ENCODE measurements at places on chromosomes 1 and 21. TPM values are rescaled to one million over a fixed set of nuclear protein-coding genes. Genes with fewer than 3 reads are reported as not detected.

DNA sequence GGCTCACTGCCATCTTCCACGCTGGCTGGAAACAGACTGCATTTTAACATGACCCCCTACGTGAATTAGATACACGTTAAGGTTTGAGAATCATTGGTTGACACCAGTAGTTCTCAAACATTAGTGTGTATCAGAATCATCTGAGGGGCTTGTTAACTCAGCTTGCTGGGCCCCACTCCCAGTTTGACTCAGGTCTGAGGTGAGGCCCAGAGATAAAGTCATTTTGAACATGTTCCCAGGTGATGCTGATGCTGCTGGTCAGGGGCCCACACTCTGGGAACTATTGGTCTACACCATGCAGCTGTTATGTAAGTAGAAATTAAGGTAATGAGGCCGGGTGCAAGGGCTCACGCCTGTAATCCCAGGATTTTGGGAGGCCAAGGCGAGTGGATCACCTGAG, 1.3 kb downstream of the LSM10 start:
- peaks cover 8% of the 10 kb centered on the region for H3K36me3 ChIP-seq
- no peak overlapping the region for H3K4me3 ChIP-seq

DNA sequence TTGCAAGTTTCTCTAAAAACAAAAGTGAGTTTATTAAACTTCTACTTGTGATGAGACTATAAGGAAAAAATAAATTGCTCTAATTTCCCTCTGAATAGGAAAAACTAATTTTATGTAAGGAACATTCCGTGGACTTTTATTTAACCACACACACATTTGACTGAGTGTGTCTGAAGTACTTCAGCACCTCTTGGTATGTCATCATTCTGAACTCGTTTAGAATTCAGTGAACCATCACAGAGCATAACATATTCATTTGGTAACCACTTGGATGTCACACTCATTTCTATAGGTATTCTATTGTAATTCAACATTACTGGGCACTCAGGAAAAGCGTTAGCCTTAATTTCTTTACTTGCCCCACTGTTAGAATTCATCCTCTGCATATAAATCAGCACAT, 79.1 kb downstream of the RGS21 start:
- H3K4me3 ChIP-seq = no peak overlapping the region
- H3K27me3 ChIP-seq = no peaks in the 10 kb centered on the region
- no peaks in the 10 kb centered on the region for H3K4me1 ChIP-seq
- peak; percentile 23 for DNase-seq
- H3K27ac ChIP-seq = no peak overlapping the region

GRCh38 chr1:48784301-48784700, 7.6 kb upstream of the BEND5 start:
- H3K36me3 ChIP-seq = no peaks in the 10 kb centered on the region
- H3K4me3 ChIP-seq = no peak overlapping the region
- no peak overlapping the region for H3K27ac ChIP-seq

DNA sequence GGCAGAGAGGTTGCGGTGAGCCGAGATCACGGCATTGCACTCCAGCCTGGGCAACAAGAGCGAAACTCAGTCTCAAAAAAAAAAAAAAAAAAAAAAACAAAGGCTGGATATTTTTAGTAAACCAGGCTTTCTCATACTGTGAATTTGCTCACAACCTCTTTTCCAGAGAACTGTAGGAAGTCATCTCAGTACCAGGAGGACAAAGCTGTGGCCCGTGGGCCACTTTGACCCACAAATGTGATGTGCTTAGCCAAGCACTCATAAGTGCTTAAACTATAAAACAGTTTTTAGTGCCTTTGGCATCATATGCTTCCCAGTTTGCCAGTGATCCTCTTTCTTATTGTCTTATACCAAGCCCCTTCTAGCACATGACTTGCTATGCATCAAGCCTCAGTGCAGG, 46.5 kb downstream of the RNF11 start:
- no peak overlapping the region for H3K27ac ChIP-seq
- H3K4me1 ChIP-seq = no peaks in the 10 kb centered on the region

DNA sequence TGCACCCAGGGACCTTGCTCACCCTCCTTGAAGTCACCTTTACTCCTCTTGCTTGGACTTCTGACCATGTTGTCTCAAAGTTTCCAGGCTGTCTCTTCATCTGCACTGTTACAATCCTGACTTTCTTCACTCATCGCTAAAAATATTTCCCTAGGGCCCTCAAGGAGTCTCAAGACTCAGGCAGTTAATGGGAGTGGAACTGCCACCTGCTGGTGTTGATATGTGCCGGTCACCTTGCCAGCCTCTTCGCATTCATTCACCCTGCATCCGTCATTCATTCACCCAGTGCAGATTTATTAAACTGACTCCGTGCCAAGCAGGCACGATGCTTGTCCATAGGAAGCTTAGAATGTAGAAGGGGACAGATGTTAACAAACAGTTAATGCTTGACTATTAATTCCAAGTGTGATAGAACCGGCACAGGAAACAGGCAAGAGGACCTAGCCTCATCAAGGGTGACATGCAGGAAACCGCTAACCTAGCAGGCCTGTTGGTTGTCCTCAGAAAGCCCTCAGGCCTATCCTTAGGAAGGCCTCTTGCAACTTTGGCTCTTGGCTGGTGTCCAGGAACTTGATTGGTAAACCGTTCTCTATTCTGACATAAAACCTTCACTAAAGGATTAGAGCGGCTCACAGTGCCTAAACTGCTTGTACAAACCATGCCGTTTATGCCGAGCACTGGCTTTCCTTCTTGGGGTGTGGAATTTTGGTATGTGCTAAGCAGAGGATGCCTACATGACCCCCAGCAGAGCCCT, 342.2 kb downstream of the CAMTA1 start:
- H3K27me3 ChIP-seq = no peaks in the 10 kb centered on the region
- no peak overlapping the region for H3K27ac ChIP-seq
- H3K4me3 ChIP-seq = no peak overlapping the region
- no peaks in the 10 kb centered on the region for H3K36me3 ChIP-seq
- H3K4me1 ChIP-seq = no peaks in the 10 kb centered on the region

- H3K4me1 ChIP-seq = no peaks in the 10 kb centered on the region
- no peaks in the 10 kb centered on the region for H3K27me3 ChIP-seq
- no peaks in the 10 kb centered on the region for H3K36me3 ChIP-seq
- DNase-seq = no peak
These were observed 438 bp downstream of the MRPS6 start for GRCh38 chr21:34073749-34074282.

DNA sequence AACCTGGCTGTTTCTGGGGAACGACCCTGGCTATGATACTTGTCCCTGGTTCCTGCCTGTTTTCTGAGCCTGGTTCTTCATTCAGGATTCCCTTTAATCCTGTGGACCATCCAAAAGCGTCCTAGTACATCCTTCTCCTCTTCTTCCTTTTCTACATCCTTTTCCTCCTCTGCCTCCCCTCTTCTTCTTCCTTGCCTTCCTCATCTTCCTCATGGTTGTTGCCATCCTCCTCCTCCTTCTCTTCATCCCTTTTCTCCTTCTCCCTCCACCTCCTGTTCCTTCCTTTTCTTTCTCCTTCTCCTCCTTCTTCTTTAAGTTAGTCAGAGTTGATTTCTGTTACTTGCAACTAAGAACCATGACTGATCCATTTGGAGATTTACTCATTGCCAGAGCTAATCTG, 197.8 kb downstream of the FOXD2 start:
- no peak for DNase-seq
- H3K4me3 ChIP-seq = no peak overlapping the region
- no peak overlapping the region for H3K27ac ChIP-seq
- no peaks in the 10 kb centered on the region for H3K36me3 ChIP-seq
- no peaks in the 10 kb centered on the region for H3K27me3 ChIP-seq

DNA sequence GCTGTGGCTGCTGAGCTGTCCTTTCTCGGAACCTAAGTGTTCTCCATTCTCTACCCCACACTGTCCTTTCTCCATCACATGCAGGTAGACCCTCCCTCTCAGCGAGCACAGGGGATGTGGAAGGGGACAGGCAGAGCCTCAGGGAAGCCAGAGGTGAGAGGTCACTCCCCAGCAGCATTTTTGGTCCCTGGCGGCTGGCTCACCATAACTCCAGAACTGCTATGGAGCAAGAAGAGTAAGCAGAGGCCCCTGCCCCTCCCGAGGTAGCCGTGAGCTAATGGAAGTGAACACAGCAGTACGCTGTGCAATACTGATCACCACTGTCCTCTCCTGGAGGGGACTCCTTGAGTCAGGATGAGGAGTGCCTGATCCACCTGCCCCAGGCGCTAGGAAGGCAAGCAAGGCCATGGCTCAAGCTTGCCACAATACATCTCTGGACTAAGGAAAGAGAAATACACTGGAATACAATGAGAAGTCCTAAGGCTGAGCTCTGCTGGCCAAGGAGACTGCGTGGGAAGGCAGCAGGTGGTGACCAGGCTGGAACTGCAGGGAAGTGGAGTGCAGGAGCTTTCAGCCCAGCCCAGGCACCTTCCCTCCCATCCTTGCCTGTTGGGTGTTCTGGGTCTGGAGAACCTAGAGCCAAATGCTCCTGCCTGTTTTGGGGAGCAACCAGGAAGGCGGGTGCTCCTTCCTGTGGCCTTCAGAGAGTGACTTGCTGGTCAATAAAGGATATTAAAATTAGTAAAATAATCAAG, 96.2 kb downstream of the LAMC2 start:
- peaks cover 23% of the 10 kb centered on the region for H3K4me1 ChIP-seq
- no peaks in the 10 kb centered on the region for H3K27me3 ChIP-seq
- no peak overlapping the region for H3K4me3 ChIP-seq
- H3K27ac ChIP-seq = no peak overlapping the region

DNA sequence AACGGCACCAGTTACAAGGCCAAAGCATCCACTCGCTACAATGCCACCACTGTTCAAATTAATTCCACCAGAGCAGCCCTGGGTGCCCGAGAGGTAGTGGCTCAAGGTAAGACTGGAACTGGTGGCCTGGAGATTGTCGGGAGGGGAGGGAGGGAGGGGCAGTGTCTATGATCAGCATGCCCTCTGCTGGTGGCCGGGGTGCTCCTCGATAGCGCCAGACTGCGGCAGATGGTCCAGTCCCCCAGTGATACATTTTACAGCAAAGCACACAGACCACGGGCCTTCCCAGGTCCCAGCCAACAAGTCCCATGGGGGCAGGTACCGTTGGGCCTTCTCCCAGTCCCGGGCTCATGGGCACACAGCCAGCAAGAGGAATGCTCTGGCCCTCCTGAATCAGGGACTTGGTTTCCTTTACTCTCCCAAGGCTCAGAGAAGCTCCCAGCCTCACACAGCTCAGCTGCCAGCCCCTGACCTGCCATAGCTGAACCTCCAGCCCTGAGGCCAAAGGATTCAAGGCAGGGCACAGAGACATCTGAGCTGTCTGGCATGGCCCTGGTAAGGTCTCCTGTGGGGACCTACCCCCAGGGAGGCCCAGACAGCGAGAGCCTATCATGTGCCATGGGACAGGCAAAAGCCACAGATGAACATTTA, 15.3 kb downstream of the ACOT7 start:
- no peak for DNase-seq
- no peak overlapping the region for H3K4me3 ChIP-seq
- no peak overlapping the region for H3K27ac ChIP-seq
- no peaks in the 10 kb centered on the region for H3K36me3 ChIP-seq
- H3K4me1 ChIP-seq = no peaks in the 10 kb centered on the region

DNA sequence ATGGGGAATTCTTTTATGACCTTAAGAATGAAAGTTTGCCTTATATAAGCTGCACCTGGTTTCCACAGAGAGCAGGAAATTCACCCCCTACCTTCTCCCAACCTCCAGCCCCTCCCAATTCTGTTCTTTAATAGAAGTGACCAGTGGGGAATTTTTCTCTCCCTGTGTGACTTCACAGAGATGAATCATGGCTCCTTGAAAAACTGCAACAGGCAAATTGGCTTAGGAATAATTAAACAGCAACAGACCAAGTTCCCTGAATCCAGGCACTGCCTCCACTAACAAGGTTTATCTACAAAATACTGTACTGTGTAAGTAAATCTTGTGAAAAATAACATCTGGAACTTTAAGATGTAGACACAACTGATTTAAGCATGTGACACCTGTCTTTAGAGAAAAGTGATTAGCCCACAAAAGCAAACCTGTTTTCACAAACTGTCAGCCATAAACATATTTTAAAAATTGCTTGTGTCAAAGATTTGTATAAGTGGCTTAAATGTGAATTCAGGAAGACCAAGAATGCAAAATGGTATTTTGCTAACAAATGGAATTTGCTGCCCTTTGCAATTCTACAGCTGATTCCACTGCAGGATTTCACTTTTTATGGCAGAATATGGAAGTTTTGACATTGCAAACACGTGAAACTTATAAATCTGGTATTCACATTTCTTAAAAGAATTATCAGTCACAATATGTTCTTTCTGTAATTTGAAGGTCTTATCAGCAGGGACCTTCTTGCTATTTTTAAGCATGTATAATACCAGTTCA, 54.0 kb downstream of the ALG14 start:
- peak; percentile 77 for DNase-seq
- H3K27ac ChIP-seq = no peak overlapping the region
- no peaks in the 10 kb centered on the region for H3K36me3 ChIP-seq
- H3K27me3 ChIP-seq = no peaks in the 10 kb centered on the region

DNA sequence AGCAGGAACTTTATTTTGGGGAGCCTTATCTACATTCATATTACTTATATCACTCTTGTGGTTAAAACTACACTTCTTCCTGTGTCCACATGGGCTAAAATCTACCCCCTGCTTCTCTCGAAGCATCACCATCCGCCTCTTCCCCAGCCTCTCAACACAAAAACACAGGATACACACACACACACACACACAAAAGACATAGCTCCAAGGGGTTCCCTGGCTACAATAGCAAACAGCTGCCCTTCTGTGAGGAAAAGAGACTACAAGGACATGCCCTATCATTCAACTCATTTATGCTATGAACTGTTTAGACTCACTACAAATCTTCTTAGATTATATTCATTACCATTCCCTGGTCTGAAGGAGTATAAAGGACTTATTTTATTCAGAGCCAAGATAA, 155.0 kb downstream of the PIGK start:
- no peaks in the 10 kb centered on the region for H3K4me1 ChIP-seq
- no peak overlapping the region for H3K27ac ChIP-seq
- H3K36me3 ChIP-seq = no peaks in the 10 kb centered on the region
- H3K27me3 ChIP-seq = no peaks in the 10 kb centered on the region

- H3K36me3 ChIP-seq = no peaks in the 10 kb centered on the region
- H3K4me1 ChIP-seq = peaks cover 15% of the 10 kb centered on the region
- H3K4me3 ChIP-seq = no peak overlapping the region
- no peaks in the 10 kb centered on the region for H3K27me3 ChIP-seq
- no peak for DNase-seq
These were observed 44.8 kb upstream of the ZNF326 start for GRCh38 chr1:89949991-89950624.

GRCh38 chr1:86259390-86259789, 102.8 kb upstream of the COL24A1 start:
- no peak overlapping the region for H3K27ac ChIP-seq
- H3K4me3 ChIP-seq = no peak overlapping the region
- peak; percentile 26 for DNase-seq
- H3K4me1 ChIP-seq = no peaks in the 10 kb centered on the region
- no peaks in the 10 kb centered on the region for H3K36me3 ChIP-seq

OLFML3 gene
- 68.0 TPM for total RNA-seq

SYF2 gene
- total RNA-seq = 55.0 TPM

CD160 gene
- not detected for total RNA-seq

ARHGAP30 gene
- total RNA-seq = not detected

FASLG gene
- not detected for total RNA-seq

Data from fibroblast of lung (primary cell).